ENCODE measurements at places on chromosomes 2 and 18.

DNA sequence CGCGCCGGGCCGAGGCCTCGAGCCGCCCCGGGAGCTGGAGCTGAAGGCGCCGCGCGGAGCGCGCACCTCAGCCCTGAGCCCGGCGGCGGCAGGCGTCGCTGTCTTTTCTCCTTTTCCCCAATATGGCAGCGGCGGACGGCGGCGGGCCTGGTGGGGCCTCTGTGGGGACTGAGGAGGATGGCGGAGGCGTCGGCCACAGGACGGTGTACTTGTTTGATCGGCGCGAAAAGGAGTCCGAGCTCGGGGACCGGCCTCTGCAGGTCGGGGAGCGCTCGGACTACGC is 369 bp downstream of the SMCHD1 start:
- no peak for DNase-seq

DNA sequence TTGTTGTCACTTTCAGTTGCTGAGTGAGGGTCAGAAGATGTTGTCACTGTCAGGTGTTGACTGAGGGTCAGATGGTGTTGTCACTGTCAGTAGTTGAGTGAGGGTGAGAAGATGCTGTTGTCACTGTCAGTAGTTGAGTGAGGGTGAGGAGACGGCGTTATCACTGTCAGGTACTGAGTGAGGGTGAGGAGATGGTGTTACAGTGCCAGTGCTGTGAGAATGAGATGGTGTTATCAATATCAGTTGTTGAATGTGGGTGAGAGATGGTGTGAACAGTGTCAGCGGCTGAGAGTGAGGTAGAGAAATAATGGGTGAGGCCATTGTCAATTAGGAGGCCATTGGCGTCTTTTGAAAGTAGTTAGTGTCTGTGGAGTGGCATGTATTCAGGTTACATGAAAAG is 1.6 kb upstream of the ATP9B start:
- DNase-seq: no peak

GRCh38 chr2:186919296-186919695 is 70.3 kb upstream of the ZSWIM2 start:
- no peak for DNase-seq

- no peak for DNase-seq
Measured at GRCh38 chr2:141467331-141467730, 663.5 kb downstream of the LRP1B start.

- DNase-seq: no peak
Measured at GRCh38 chr2:30979822-30980245, 158.4 kb downstream of the GALNT14 start.

DNA sequence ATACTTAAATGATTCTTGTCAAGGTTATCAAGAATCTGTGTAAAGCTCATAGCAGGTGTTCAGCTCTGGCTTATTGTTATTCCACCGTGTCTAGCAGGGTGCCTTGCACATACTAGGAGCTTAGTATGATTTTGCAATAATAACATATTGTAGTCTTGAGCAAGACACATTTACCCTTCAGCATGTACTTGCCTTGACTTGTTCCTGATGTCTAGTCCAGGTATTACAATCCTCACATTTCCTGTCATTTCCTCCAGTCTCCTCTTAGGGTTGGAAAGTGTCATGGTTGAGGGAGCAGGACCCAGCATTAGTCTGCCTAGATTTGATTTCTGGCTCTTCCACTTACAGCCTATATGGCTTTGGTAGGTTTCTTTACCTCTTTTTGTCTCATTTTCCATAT is 246.1 kb downstream of the RAD51AP2 start:
- no peak for DNase-seq

DNA sequence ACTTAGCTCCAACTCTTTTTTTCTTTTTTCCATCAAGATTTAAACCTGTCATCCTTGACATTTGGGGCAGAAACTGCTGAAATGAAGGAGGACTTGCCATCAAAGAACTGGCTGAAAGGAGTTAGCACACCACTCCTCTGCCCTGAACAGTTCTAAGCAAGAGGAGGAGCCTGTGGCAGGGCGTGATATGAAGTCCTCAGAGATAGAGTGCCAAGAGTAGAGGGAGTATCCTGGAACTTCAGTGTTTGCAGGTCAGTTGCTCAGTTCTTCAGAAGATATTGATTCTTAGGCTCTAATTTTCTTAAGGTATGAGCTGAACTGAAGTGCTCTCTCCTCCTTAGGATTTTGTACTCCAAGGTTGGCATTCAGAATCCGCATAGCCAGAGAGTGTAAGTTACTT is 15.2 kb downstream of the NABP1 start:
- DNase-seq: no peak

- peak; percentile 31 for DNase-seq
Measured at GRCh38 chr2:5696945-5697521, 4.8 kb downstream of the SOX11 start.

DNA sequence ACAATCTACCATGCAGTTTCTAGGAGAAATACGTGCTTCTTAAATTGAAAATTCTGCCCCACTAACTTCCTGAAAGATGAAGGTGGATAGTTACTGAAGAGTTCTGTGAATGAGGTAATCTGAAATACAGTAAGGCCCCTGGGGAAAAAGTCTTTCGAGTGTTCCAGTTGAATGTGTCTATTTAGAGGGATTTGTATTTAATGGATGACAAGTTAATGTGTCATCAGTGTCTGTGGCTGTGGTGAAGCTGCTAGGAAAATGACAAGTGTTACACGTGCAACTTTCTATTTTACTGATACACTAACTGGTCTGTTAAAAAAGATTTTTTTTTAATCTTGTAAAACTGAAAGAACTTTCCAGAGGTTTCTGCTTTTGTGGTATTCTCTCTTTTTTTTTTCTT is 384.6 kb downstream of the STK39 start:
- no peak for DNase-seq

- no peak for DNase-seq
Measured at GRCh38 chr2:112024231-112024630, 30.8 kb upstream of the TMEM87B start.

GRCh38 chr2:167420211-167420610 is 531.9 kb downstream of the XIRP2 start:
- DNase-seq: no peak

GRCh38 chr2:45586600-45586999 is 24.5 kb downstream of the SRBD1 start:
- DNase-seq: no peak

DNA sequence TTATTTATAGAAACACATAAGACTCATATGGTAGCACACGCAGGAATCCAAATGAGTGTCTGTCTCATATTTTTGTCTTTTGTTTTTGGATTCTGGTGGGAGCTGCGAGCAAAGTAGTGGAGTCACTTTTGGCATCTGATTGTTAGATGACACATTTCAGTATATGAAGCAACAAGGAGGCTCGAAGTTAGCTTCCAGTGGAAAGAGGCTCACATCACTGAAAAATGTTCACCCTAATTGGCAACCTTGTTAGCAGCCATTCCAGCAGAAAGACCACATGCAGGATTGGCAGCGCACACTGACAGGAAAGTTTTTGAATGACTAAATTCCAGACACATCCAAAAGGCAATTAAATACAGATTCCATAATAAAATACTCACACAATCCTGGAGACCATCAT is 87.4 kb downstream of the MYT1L start:
- DNase-seq: no peak

DNA sequence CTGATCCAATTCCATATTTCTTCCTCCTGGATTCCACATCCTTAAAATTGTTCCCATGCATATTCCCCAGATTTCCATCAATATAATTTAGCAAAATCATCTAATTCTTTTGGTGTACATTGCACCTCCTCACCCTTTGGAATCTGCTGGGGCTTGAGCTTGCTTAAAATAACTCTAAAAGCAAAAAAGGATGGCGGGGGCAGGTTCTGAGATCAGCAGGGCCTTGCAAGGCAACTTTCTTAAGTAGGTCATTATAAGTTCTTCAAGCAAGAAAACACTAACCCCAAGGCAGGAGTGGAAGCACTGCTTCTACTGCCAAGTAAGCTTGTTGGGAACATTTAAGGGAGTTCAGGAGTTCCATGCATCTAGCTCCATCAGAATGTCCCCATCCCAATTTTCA is 254.3 kb upstream of the CCDC68 start:
- no peak for DNase-seq

DNA sequence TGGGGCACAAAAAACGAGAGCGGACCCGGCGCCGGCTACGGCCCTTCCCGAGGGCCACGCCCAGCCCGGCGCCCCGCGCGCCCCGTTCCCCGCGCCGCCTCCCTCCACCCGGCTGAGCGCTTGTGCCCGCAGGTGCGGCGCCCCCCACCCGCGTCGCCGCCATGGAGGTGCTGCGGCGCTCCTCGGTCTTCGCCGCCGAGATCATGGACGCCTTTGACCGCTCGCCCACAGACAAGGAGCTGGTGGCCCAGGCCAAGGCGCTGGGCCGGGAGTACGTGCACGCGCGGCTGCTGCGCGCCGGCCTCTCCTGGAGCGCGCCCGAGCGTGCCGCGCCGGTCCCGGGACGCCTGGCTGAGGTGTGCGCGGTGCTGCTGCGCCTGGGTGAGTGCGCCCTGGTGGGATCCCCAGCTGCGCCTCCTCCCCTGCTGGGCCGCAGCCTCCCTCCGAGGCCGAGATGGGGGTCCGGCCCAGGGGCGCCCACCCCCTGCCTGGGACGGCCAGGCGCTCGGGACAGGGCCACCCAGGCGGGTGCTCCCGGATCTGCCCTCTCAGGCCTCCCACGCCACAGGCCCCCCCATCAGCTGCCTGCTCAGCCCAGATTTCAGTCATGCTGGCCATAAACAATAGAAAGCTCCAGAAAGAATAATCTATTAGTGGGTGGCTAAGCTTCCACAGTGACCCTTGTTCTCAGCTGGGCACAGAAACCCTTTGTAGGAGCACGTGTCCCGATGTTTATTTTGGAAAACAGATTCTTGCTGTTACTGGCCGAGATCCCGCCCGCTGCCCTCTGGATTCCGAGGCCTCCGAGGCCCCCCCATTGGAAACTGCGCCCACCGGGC is 997 bp downstream of the BOK start:
- peak; percentile 5 for DNase-seq

GRCh38 chr2:174157053-174157452 is 91.3 kb downstream of the OLA1 start:
- DNase-seq: no peak

GRCh38 chr2:184534986-184535385 is 63.3 kb upstream of the ZNF804A start:
- no peak for DNase-seq
